ENCODE measurements at places on chromosomes 11 and 22. TPM values are rescaled to one million over a fixed set of nuclear protein-coding genes. Genes with fewer than 3 reads are reported as not detected.

DNA sequence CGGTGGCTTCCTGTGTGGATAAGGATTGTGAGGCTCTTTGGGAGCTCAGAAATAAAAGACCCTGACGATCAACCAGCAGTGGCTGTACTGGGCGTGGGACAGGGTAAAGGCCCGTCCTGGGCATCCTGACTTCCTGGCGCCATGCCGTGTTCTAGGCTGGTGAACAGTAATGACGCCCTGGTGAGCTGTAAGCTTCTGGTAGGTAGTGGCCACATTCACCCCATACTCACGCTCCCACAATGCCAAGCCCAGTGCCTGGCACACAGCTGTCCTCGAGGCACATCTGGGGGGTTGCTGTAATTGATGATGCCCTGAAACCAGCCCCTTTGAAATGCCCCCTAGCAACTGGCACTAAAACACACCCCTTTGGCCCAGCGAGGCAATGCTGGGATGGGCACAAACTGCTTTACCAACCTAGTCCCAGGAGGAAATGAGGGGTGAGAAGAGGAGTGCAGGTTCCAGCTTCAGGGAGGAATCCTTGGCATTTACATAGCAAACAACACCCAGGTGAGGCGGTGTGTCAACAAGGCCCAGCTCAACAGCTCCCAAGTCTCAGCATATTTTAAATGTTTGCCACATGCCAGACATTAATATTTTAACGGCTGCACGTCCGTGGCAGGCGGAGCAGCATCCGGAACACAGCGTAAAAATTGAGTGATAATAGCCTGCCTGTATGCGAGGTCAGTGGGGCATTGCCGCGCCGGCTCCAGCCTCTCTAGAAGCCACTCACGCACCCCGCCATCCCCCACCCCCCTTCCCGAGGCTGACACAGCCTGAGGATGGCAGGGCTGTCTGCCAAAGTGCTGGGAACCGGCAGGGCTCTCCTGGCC lies 79.3 kb downstream of the DSCAML1 start:
- peak; percentile 83 for DNase-seq

DNA sequence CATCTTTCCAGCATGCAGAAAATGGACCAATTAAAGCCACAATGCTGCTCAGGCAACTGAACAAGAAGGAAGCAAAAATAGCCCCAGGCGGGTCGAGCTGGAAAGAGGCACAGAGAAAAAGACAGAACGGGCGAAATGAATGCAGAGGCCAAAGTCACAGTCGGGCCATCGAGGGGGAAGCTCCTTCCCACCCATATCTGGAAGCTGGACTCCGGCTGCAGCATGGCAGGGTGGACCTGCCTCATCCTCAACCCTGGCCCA lies 58.6 kb upstream of the PRDM11 start:
- DNase-seq, result no peak

GRCh38 chr11:95296165-95296564 lies 65.2 kb upstream of the SESN3 start:
- DNase-seq, result no peak

DNA sequence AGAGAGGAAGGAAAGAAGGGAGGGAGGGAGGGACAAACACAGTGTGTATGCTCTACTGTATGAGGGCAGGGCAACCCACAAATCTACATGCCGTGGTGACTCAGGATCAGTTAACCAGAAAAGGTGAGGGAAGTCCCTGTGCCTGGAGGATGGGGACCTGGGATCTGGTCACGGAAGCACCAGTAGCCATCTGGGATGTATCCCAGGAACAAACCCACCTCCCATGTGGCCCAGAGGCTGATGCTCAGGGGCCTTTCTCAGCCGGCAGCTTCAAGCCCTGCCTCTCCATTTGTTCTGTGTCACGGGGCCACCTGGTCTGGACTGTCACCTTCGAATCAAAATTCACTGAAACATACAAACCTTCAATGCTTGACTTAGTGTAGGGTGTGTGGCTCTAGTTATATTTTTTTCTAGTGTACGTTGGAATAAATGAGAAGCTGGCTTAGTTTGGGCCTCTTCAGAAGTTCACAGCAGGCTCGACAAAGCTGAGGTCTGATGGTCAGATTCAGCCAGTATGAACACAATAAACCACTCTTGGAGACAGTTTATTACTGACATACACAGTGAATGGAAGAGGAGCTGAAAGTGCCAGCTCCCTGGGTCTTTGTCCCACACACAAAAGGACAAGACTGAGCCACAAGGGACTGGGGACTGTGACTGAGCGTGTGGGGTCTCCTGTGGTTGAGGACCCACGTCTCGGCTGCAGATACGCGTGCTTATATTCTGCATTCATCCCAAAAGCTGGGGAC lies 23.5 kb upstream of the RTL6 start:
- no peak for DNase-seq

GRCh38 chr11:132692891-132693290 lies 839.4 kb downstream of the OPCML start:
- DNase-seq, result no peak

DNA sequence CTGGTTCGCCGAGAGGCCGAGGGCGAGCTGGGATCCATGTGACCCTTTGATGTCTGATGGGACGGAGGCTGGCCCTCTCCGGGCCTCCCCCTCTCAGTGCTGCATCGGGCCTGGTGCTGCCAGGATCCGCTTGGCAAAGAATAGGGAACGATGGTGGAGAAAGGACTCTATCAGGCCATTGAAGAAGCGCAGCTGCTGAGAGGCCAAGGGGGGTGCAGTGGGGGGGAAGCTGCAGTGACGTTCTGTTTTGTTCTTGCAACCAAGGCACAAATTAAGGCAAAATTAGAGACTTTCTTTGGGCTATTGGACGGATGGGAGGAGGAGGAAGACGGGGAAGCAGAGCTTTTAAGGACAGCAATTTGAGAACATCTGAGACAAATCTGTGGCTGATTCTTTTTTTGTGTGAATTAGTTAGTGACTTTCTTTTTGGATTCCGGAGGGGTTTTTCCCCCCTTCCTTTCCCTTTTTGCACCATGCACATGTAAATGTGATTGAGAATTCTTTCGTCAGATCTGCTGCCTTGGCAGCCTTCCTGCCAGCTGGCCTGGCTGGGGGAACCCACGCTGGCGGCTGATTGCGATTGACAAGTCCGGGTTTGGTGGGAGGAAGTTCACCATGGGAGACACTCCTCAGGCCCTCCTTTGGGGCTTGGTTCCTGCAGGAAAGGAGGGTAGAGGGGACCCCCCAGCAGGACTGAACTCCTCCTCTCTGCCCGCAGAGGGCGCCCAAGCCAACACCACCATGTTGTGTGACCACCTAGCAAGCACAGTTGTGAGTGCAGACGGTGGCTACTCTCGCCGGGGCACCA lies 214.6 kb downstream of the NTM start:
- DNase-seq, result peak; percentile 41

DNA sequence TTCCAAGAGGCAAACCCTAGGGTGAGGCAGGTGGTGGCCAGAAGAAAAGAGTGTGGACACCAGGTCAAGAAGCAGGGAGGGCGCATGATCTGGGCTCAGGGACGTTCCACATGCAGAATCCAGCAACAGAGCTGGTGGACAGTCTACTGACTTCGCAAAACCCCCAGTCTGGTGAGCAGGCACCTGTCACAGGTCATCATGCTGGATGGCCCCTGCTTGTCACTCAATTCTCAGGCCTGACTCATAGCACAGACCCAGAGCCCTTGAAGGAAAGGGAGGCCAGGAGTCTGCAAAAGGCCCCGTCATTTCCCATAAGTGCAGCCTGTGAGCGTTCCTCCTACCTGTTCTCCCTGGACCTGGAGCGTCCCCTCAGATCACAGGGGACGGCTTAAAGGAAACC lies 18.2 kb downstream of the APOL4 start:
- DNase-seq, result no peak

- DNase-seq, result no peak
Measured at GRCh38 chr11:122765487-122766131, 72.7 kb upstream of the CRTAM start.

- DNase-seq, result no peak
Measured at GRCh38 chr11:38323961-38324761, 1726.1 kb upstream of the RAG2 start.

DNA sequence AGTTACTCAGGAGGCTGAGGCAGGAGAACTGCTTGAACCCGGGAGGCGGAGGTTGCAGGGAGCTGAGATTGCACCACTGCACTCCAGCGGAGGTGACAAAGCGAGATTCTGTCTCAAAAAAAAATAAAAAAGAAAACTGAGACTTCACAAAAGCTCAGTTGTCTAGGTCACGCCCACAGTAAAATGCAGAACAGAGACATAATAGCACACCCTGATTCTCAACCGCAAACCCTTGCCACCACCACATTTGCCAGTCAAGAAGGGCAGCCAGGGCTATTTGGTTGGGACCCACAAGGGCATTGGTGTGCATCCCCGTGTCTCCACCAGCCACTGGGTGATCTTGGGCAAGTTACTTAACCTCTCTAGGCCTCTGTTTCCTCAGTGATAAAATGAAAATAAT lies 25.4 kb downstream of the CREB3L1 start:
- peak; percentile 30 for DNase-seq

GRCh38 chr11:109247071-109247470 lies 174.9 kb upstream of the C11orf87 start:
- DNase-seq, result no peak

GRCh38 chr11:24091594-24091993 lies 405.3 kb upstream of the LUZP2 start:
- no peak for DNase-seq

GRCh38 chr11:87263264-87263838 lies 225.6 kb downstream of the TMEM135 start:
- no peak for DNase-seq

GRCh38 chr22:47486569-47487312 lies 724.3 kb downstream of the TBC1D22A start:
- DNase-seq, result no peak

DNA sequence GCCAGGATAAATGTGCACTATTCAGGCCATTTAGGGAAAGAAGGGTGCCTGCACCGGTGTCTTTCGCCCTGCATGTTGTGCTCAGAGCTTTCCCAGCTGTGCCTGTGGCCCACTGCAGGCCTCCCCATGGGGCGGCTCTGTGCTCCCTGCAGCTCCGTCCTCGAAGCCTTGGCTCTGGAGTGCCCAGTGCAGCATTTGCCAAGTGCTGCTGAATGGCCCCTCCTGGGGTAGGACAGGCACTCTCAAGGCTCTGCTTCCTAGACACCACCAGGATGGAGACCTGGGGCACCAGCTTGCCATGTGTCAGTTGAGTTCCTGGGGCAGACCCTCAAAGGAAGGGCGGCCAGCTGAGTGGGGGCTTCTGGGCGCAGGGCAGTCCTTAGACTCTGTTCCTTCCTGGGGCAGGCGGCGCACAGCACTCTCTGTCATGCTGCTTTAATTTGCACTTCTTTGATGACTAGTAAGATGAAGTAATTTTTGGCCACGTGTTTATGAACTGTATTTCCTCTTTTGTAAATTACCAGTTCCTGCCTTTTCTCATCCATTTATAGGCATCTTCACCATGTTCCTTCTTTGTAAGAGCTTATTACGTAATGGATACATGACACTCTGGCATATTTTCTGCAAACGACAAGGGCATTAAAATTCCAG lies 32.1 kb upstream of the GNB1L start:
- peak; percentile 63 for DNase-seq

DNA sequence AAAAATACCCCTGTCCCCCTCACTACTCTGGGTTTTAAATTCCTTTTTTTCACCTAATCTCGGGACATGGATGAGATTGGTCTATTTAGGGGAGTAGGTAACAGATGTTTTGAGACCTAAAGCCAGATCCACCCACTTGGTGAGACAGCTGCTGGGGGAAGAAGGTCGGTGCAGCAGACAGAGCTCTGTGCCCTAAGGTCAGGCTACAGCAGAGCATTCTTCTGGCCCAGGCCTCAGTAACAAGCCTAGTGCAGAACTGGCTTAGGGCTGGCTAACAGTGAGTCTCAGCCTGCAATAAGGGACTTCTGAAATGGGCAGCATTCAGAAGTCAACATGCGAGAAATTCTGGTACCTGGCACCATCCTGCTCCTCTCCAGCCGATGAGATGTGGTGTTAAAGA lies 444.9 kb upstream of the KIRREL3 start:
- DNase-seq, result no peak

- DNase-seq, result peak; percentile 92
Measured at GRCh38 chr11:19683141-19683805, 29.4 kb upstream of the NAV2 start.

DNA sequence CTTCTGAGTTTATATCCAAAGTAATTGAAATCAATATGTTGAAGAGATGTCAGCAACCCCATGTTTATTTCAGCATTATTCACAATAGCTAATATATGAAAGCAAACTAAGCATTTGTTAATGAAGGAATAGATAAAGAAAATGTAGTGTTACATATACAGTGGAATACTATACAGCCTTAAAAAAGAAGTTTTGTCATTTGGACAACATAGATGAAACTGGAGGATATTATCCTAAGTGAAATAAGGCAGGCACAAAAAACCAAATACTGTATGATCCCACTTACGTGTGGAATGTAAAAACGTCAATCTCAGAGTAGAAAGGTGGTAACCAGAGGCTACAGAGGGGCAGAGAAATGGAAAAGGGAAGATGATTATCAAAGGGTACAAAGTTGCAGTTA lies 10.2 kb downstream of the MRGPRX2 start:
- DNase-seq, result no peak

DNA sequence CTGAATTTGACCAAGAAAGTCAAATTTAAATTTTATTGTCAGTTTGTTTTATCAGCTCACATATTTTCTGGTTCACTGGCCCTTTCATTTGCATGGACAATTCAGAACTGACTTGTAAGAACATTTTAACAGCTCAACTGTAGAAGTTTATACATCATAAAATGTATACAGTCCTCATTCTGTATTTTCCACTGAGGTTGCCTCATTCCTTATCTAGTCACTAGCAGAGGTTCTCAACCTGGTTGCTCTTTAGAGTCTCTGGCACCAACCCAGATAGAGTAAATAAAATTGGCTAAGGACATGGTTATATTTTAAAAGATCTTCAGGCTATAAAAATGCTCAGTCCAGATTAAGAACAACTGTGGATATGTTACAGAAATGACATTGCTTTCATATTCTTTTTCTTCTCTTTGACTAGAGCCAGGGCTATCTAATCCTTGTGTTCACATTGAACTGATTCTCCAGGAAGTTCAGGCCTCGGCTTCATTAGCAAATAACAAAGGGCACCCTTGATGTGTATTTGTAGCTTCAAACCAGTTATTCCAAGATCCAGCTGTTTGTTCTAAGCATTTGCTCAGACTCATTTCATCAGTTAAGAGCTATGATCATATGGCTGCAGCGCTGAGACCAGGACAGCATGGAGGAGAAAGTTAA lies 782.5 kb downstream of the ETS1 start:
- DNase-seq, result no peak

DNA sequence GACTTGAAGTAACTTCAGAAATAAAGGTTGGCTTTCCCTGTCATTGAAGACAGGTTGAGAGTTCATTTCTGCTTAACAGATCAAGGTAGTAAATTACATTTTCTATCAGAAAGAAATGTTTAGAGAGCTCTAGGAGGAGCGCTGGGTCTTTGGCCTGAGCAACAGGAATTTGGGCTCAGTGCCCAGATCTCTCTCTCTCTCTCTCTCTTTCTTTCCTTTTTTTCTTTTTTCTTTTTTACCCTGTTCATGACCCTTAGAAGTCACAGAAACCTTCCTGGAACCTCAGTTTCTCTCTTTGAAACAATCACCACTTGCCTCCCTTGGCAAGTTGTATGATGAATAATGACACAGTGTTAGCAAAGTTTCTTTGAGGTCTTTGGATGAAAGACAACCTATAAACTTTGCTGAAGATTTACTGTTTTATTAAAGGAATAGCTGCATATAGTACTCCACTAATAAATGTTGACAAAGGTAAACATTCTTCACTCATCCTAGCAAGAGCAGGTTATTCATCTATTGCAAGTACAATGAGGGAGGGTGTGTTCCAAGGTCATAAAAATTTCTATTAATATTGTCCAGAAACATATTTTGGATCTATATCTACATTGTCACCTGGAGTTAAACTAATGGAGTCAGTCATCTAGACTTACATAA lies 35.5 kb upstream of the RASSF10 start:
- DNase-seq, result no peak

The OR4C5 gene
- total RNA-seq, result not detected

The C11orf16 gene
- not detected for total RNA-seq

The RAG2 gene
- total RNA-seq, result not detected

The MS4A15 gene
- not detected for total RNA-seq
